Midbrain (tissue), 1 donor: ENCODE measurements at places on chromosomes 5 and 9.

DNA sequence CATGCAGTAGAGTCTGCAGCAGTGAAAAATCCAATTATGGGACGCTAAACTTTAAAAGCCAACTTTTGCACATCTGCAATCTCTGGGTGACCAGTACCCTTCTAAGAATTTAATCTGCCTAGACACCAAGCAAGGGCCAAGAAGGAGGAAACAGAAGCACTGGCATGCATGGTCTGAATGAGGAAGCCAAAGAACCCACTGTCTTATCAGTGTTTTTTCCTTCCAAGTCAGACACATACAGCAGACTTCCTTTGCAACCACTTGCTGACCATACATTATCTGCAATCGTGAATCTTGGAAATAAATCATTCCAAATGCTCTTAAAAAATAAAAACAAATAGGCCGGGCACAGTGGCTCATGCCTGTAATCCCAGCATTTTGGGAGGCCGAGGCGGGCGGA is 65.9 kb downstream of the DEPDC1B start:
- DNase-seq: no peak

DNA sequence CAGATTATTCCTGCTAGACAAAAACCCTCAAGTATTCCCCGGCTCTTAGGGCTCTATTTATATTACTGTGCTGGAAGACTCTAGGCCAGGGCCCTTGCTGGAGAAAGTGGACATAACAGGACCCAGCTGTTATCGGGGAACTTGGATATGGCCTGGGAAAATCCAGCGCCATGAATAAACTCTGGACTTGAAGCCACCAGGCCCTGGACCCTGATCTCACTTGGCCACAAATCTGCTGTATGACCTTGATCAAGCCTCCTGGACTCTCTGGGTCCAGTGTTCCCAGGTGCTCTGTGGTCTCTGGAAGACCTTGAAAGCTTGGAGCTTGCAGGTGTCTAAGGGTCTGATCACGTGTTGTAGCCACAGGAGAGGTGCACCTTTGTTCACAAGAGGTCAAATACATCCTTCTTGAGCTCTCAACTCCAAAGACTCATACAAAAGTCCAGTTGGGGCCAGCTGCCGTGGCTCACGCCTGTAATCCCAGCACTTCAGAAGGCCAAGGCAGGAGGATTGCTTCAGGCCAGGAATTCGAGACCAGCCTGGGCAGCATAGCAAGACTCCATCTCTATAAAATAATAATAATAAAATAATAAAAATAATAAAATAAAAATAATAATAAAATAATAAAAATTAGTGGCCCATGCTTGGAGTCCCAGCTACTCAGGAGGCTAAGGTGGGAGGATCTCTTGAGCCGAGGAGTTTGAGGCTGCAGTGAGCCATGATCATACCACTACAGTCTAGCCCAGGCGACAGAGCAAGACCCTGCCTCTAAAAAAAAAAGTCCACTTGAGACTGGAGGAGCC is 26.5 kb downstream of the COL27A1 start:
- no peak for DNase-seq

GRCh38 chr9:94946256-94946655 is 219.8 kb downstream of the AOPEP start:
- DNase-seq: no peak

DNA sequence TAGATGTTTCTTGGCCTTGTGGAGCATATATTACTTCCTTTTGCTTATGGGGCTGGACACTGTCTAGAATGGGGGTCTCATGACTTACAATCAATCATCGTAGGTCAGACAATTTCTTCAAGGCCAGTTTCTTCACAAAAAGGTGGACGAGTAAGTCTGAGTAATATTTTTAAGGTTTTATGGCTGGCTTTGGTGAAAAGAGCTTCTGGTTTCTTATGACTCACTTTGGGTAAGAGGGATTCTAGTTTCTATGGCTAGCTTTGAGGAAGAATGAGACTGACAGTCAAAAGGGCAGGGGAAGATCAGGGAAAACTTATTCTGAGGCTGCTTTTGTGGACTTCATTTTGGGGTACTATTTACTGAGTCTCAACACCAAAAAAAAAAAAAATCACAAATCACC is 2067.2 kb upstream of the C9orf72 start:
- DNase-seq: no peak

- no peak for DNase-seq
Measured at GRCh38 chr9:89701221-89701798, 96.5 kb downstream of the GADD45G start.

GRCh38 chr9:135468854-135469521 is 10.6 kb upstream of the PPP1R26 start:
- DNase-seq: no peak

DNA sequence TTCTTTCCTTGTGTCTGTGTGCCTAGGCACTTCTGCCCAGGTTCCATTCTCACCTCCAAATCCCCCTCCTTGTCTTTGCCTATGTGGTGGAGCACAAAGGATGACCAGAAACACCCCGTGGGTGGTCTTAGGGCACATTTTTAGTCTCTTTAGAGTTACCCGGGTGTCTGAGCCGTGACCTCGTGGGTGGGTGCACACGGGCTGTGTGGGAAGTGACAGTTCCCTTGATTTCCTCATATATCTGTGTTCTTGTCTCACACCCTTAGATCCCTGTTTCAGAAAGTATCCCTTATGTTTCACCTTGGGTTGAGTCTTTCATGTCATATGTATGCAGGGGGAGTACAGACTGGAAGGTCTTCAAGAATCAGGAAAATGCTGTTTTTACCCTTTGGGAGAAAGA is 13.4 kb upstream of the SMIM32 start:
- DNase-seq: no peak

DNA sequence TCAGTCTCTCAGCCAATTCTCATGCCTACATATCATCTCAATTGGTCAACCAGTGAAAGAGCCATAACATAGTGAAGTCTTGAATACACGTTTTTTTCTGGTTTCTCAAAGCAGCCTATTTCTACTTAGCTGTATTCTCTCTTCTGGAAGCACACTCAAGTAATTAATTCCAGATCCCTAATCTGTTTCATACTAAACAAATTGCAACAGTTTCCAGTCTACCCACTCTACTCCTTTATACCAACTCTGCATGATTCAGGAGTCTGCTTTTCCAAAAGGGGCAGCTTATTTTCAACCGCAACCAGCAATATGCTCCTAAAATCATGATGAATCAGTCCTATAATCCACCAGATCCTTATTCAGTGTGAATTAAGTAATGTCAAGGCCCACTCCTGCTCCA is 211.7 kb downstream of the TLE1 start:
- DNase-seq: no peak

GRCh38 chr5:176183321-176184074 is 54.7 kb upstream of the SIMC1 start:
- DNase-seq: no peak

GRCh38 chr9:72984226-72984947 is 31.5 kb upstream of the ALDH1A1 start:
- DNase-seq: no peak

DNA sequence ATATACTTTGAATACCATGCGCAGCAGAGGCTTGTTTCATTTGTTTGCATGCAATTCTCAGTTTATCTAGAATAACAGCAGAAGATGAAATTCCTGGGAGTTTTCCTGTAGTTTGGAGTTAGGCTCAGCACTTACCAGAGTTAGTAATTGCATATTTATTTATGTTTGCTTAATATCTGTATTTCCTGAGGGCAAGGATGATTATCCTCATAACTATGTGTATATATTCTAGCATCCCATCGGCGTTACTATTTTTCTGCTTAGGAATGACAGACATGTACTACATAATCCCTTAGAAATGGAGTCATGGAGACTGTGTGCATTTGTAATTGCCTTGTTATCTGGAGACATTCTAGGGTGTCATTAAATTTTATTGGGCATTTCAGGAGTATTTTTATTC is 1184.8 kb downstream of the DTWD2 start:
- DNase-seq: no peak

DNA sequence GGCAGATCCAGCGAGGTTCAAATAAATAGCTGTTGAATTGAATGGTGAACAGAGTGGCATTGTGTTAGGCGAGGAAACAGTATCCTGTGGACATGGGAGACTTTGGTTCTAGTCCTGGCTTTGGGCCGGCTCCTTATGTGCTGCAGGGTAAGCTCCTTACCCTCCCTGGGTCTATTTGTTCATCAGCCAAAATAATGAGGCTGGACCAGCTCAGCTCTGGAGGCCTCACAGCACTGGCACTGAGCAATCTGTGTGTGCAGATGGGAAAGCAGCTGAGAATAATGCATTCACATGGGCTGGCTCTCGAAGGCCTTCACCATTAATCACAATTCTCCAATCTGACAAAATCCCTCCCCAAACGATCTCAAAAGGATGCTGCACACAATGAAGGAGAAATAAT is 81.9 kb downstream of the APBA1 start:
- peak; percentile 33 for DNase-seq

- no peak for DNase-seq
Measured at GRCh38 chr5:142437563-142437962, 112.7 kb upstream of the SPRY4 start.

DNA sequence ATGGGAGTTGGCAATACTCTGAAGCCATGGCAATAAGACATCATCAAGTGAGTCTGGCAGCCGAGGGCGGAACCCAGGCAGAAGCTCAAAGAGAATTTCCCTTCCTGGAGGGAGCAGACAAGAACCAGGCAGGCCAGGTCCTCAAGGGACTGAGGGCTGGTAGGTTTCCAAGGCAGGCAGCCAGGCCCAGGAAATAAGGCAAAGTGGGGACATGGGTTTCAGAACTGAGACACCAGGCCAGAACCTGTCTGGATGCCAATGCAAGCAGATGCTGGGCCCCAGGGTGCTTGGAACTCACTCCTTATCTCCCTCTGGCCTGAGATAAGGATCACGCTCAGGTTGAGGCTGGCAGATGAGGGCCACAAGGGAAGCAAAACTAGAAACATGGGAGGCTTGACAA is 8.9 kb downstream of the TSSK1B start:
- no peak for DNase-seq

DNA sequence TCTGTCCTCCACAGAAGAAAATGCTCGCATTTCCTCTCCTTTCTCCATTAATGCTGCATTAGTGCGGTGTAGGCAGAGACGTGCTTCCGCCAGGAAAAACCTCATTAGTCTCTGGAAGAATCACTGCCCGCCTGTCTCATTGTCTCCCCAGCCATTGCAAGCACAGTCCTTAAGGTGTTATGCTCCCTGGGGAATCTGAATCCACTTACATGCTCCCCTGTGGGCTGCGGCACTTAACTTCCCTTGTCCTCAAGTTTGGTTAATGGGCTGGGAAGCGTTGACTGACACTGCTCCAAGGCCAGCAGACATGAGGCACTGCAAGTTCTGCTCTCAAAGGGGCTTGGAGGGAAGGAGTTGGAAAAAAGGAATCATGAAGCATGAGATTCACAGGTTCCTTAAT is 41.6 kb downstream of the TARS1 start:
- no peak for DNase-seq

- no peak for DNase-seq
Measured at GRCh38 chr5:422323-423232, 20.4 kb upstream of the EXOC3 start.

GRCh38 chr5:114416254-114416653 is 54.4 kb downstream of the KCNN2 start:
- no peak for DNase-seq

DNA sequence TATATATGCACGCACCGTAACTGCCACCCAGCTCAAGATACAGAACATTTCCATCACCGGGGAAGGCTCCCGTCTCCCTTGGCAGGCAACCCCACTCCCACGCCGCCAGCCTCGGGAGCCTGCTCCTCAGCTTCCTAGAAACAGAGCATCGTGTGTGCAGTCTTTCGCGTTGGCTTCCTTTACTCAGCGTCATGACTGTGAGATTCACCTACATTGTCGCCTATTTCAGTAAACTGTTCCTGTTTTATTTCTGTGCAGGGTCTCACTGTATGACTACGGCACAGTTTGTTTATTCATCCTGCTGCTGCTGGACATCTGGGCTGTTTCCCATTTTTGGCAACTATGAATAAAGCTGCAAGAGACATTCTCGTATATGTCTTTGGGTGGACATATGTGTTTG is 90.7 kb downstream of the STK10 start:
- no peak for DNase-seq

GRCh38 chr5:78295035-78295961 is 800 bp upstream of the AP3B1 start:
- no peak for DNase-seq

GRCh38 chr5:171493646-171494393 is 74.4 kb downstream of the FGF18 start:
- no peak for DNase-seq

DNA sequence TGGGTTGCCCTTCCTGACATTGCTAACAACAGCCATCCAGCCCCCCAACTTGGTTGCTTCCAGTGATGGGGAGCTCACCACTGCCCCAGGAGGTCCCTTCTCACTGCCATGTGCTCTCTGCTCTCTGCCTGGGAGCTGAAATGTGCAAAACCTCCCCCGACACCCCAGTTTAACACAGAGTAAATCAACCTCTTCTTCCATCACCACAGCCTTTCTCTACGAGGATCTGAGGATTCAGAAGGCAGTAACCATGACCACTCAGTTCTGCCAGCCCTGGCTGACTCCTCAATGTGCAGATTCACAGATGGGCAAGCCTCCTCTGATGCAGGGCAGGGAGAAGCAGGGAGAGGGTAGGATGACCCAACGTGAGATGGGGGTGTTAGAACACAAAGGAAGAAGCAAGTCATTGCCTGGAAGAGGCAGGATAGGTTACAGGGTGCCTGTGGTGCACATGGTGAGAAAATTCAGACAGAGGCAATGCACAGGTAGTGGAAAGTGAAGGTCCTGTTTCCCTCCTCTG is 185.0 kb downstream of the DAB2IP start:
- no peak for DNase-seq

GRCh38 chr5:119275601-119276173 is 80.1 kb upstream of the TNFAIP8 start:
- DNase-seq: no peak
